ENCODE measurements at places on chromosomes 2 and 18. TPM values are rescaled to one million over a fixed set of nuclear protein-coding genes. Genes with fewer than 3 reads are reported as not detected.

The LIMS2 gene
- 10.5 TPM for polyA plus RNA-seq

DNA sequence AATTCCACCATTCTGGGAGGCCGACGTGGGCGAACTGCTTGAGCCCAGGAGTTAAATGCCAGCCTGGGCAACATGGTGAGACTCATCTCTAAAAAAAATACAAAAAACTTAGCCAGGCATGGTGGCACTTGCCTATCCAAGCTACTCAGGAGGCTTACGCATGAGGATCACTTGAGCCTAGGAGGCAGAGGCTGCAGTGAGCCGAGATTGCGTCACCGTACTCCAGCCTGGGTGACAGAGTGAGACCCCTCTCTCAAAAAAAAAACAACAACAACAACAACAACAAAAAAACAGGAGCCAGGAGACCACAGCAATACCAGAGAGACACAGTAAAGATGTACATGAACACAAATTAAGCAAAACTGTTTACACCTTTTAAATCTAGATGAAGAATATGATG, 52.9 kb downstream of the TLK1 start:
- DNase-seq: no peak

DNA sequence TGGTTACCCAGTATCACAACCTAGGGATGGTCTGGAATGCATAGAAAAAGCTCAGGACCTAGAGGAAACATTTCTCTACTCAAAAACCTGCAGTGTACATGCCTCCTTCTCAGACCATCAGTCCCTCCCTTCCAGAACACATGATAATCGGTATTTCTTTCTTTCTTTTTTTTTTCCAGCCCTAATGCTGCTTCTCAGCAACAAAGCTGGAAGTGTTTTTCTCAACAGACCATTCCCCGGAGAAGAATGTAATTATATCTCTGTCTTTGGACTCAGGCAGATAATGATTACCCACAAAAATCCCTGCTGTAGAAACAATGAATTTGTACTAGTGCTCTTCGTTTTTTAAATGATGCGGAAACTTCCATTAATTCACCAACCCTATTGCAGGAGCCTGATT, 44.1 kb upstream of the NDUFV2 start:
- DNase-seq: peak; percentile 43

- DNase-seq: no peak
Measured at GRCh38 chr2:18123211-18123570, 244.7 kb downstream of the KCNS3 start.

DNA sequence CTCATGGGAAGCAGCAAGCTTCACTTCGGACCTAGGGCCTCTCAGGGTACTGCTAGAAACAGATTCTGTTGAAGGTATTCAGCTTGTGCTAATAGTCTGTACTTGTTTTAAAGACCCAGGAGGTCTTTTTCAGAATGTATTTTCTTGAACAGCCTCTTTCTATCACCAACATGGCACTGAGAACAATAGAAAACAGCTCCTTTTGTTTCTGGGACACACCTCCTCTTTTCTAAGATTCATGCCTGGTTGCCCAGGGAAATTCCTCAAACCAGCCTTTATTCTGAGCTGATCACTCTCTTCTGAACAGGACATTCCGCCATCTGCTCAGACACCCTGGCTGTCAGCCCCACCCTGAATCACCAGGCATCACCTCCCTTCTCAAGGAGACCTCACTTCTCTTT, 389.6 kb downstream of the TGIF1 start:
- no peak for DNase-seq

- DNase-seq: no peak
Measured at GRCh38 chr2:160731415-160731814, 237.8 kb upstream of the RBMS1 start.

DNA sequence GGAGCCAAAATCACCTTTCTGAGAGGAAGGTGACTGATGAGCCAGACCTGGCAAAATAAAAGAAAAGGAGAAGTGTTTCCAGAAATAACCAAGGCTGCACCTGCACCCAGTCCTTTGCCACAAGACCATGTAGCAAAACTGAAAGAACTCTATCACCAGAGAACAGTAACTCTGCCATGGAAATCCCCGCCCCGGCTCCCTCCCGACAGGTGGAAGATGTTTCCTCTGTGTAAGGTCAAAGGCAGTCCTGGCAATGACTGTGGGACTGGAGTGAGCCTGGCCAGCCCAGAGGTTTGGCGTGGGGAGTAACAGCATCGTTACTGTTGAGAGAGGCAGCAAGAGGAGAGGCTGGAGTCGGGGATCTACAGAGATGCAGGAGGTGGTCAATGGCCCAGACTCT, 42.3 kb downstream of the SPRED2 start:
- DNase-seq: no peak

DNA sequence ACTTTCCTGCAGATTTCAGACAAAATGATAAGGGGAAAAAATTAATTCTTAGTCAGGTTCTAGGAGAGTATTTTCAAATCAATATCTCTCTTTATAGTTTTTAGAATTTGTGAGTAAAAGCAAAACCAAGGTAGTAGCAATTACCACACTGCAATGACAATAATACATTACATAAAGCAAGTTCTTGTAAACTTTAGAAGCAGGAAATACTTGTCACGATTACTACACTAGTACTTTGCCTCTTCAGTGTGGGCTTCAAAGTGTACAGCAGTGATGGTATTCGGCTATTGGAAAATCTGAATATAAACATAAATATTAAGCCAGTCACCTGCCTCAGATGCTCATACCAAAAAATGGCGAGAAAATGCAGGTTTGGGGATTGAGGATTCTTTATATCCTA, 81.0 kb downstream of the ALPK2 start:
- DNase-seq: no peak

Measured in brain (organoid and tissue), 16 donors.